ENCODE measurements at places on chromosomes 16 and 17.
A peak's percentile ranks its signal among the peaks of the same experiment; 100 is the strongest.

DNA sequence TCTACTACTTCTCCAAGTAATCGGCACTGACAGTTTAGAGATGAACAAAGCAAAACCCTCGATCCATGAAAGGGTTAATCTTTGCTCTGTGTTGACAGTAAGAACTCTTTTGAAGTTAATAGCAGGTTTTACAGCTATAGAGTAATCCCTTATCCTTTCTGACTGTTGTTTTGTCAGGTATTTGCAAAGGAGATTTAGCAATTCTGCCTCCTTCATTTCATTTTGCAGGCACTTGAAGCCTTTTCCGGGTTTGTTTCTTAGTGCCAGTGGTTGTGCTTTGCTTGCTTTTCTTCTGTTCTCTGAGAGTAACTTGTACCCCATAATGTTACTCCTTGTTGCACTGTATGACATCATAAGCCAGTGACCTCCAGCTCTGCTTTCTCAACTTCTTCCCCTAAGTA is 64.5 kb downstream of the TANGO6 start:
- DNase-seq = no peak

- DNase-seq = no peak
Measured at GRCh38 chr16:82641336-82641984, 14.7 kb downstream of the CDH13 start.

DNA sequence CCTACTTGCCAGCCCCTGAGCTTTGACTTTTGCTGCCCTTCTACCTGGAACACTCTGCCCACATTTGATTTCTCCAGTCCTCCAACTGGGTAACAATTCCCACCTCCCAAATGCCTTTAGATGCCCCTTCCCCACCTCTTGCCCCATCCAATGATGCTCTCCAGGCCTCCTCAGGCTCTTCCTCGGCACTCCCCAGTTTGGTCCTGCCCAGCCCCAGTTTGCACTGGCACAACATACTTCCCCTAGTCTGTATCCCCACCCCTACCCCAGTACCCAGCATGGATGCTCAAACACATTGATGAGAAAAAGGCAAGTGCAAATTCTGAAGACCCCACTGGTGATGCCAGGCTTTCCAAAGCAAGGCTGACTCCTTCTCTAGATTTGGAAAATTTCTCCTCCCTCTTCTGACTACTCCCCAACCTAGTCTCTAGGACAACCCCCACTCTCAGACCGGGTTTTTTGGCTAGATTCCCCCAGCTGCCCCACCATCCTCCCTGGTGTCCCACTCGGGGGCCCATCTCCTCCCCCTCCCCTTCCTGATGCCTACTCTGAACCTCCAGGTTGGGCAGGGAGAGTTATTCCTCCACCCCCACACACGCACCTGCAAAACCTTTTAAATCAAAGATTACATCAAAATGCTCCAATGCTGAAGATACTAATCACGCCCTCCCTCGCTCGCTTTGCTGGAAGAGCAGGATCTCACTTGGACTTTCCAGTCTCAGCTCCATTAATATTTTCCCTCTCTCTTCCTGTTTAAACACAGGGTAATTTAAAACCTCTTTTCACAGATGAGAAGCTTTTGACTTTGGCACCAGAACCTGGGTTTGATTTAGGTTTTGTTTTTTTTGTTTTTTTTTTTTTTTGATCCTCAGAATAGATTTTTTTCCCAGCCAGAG is 94.9 kb downstream of the TMEM132E start:
- DNase-seq = no peak

- no peak for DNase-seq
Measured at GRCh38 chr16:27197004-27197403, 6.3 kb upstream of the KDM8 start.

GRCh38 chr17:9228408-9229159 is 207.3 kb downstream of the NTN1 start:
- no peak for DNase-seq

DNA sequence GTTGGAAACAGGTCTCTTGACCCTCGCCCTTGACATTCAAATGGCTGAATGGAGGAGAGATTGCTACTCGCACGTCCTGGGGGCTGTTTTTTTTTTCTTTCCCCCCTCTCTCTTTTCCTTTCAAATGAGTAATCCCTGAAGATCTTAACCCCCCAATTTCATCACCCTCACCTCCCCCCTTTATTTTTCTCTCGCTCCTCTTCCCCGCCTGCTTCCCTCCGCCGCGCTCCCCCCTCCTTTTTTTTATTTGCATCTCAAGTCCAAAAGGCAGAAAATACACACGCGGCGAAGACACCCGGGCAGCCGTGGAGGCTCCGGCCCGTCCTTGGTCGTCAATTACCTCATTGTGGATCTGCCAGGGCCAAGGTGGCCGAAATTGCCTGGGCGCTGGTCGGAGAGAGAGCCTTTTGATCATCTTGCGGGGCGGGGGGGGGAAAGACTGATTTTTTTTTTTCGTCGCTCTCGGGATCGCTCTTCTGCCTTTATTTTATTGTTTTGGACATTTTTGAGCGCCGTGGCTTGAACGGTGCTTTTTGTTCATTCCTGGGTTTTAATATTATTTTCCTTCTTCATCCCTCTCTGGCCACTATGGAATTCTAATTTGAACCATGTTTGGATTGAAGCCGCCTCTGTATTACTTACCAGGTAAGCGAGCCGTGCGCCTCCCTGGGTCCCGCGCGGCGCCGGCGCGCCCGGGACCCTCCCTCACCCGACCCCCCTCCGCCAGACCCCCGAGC is 57.2 kb upstream of the GSE1 start:
- no peak for DNase-seq

DNA sequence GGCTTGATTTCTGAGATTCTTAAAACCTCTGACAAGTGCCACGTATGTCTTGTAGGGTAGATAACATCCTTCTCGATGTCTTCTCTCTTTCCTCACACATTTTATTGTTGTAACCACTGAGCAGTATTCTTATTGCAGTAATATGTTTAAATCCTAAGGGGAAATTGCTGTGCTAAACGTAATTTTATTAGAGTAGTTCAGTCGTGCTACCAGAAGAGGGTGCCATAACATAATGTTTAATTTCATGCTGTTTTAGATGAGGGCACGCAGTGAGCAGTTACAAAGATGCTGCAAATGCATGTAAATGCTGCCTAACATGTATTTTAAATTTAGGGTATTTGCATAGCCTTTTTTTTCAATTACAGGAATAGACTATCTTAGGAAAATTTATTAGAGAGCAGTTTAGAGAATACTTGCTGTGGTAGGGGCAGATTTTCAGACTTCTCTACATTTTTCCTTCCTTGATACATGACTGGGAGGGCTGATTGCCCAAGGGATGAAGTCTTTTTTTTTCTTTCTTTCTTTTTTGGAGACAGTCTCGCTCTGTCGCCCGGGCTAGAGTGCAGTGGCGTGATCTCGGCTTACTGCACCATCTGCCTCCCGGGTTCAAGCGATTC is 51.7 kb downstream of the GAN start:
- DNase-seq = no peak

DNA sequence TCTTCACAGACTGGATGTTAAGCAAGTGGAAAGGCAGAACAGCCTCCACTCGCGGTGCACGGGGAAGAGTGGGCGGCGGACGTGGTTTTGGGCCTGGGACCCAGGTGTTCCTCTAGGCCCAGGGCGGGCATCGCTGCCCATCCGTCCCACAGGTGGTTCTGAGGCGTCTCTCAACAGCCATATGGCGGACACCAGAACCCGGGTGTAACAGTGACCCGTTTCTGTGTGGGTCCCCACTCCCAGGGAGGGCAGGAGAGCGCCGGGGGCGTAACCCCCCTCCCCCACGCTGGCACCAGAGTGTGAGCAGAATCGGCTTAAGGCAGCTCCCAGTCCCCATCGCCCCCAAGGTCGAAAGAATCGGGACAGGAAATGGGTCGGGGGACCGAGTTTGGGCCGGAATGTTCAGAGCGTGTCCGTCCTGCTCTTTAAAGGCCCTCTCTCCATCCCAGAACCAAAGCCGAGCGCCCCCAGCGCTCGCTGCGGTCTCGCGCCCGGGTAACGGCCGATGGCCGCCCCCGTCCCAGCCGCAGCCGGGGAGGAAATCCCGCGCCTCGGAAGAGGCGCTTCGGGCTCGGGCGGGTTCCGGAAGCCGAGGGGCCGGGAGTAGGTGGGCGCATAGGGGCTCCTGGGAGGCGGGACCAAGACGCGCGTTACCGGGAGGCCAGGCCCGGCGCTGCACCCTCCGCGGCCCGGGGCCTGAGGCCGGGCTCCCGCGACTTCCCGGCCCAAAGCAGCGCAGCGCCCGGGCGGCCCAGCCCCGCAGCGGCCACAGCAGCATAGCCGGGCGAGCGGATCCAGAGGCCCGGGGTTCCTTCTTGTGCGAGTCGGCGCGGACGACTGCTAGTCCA is at the start of gene TK2:
TK2 (minus strand) TSS at position 839 of the 848 bp plus-strand sequence; CDS start at position 778, 61 bp downstream.
- DNase-seq = peak; percentile 63

DNA sequence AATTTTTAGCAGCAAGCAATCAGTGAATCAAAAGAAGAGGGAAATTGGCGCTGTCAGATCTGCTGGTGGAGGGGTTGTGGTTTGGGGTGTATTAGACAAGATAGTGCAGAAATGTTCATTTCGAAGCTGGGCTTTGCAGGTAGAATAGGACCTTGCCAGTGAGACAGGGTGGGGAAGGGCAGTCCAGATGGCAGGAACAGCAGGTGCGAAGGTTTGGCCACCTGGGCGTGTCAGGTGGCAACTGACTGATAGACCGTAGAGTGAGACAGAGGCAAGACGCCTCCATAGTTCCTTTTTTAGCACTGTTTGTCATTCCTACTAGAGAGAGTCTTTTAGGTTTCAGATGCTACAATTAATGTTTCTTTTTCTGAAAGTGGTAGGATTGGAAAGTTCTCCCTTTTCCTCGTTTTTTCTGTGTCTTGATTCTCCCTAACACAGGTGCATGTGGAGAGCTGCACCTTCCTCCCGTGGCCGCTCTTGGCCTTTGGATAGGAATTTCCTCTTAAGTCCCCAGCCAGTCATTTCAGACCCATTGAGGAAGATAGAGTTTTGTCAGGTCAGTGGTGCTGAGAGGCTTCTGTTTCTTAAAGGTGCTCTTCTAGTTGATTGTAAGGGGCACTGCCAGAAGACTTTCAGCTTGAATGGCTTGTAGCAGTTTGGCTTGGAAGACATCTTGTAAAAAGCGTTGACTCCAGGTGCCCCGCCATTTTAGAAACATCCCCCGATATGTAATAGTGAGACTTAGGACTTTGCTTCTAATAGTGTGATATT is 315.6 kb downstream of the SNX29 start:
- DNase-seq = no peak

DNA sequence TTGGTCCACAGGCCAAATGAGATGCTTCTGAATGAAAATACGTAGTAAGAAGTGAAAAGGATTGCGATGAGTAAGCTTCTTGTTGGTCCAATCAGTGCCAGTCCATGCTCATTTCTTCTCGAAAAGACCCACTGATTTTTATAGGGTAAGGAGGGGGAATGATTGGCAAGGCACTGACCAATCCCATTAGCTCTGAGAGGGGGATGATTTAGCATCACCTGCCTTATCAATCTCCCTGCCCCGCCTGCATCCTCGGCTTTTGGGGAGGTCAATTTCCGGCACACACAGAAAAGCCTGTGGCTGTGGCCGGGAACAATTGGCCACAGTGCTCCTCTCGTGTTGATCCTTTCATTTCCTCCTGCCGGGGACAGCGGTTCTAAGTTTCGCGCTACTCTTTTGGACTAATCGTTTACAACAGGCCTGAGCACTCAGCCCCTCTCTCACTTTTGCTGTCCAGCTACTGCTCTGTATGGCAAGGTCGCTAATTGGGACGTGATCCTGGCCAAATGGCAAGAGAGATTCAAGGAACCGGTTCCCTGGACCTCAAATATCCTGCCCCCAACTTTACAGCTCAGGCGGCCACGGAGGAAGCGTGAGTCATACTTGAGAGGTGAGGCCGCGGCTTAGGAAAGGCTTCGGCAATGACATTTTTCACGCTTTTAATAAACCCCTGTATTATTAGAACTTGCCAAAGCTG is 43.1 kb downstream of the TBX4 start:
- no peak for DNase-seq

- DNase-seq = no peak
Measured at GRCh38 chr16:57091200-57091974, 996 bp upstream of the CPNE2 start.

- peak; percentile 68 for DNase-seq
Measured at GRCh38 chr16:85114909-85115567, 2.8 kb upstream of the CIBAR2 start.

DNA sequence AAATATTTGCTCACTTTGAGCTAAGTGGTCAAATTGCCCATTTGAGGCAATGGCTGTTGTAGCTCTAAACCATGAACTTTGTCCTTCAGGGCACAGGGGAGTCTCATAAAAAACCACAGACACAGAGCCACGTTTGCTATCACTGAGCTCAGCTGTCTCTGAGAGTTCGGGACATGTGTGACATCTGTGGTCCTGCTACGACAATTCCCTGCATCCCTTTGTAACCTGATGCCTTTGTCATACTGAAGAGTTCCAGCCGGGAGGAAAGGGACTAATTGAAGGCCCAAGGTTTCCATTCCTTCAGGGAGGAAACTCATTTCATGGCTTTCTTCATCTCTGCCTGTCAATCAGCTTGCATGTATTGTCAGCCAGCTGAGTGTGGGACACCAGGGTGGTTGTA is 599.4 kb upstream of the CDH5 start:
- DNase-seq = no peak

GRCh38 chr16:85611194-85611443 is 2.0 kb upstream of the GSE1 start:
- no peak for DNase-seq
